Natural killer cell treated with Interleukin-12 subunit alpha and Interleukin-12 subunit beta and Interleukin-15 and Interleukin-18, amount 100 ng/mL, for 72 hours (primary cell): ENCODE measurements at places on chromosomes 7 and 10. TPM values are rescaled to one million over a fixed set of nuclear protein-coding genes. Genes with fewer than 3 reads are reported as not detected.
A peak's percentile ranks its signal among the peaks of the same experiment; 100 is the strongest.

DNA sequence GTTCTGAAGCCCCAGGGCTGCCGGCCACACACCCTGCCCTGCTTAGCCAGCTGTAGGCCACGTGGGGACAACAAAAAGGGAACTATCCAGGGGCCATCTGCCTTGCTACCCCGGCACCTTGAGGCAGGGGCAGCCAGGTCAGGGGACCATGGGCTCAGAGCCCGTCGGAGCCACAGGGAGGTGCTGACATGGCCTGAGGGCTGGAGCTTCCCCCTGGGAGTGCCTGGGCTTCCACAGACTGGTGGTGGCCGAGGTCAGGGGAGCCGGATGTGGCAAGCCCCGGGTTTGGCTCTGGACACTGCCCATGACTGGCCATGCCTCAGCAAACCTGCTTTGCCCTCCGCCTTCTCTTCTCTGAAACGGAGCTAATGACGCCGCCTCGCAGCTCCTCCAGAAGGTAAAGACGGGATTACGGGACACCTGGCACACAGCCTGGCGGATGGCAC, 178.5 kb downstream of the EBF3 start:
- DNase-seq: no peak

DNA sequence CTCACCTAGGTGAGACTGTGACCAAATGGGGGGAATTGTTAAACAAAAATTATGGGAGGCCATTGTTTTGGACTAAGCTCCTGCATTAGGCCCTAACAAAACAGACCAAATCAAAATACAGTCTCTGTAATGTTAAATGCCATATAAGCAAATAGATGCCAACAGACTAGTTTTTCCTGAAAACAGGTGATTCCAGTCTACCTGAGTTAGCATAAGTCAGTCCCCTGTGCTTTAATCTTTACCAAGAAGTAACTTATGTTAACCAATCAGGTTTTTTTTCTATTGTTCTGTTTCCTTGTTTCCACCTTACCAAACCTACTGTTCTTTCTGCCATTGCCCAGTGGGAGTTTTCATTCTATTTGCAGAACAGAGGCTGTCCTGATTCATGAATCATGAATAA, 48.0 kb downstream of the PDZD8 start:
- DNase-seq: no peak

GRCh38 chr10:104123397-104123796, 1.4 kb downstream of the SFR1 start:
- no peak for DNase-seq

DNA sequence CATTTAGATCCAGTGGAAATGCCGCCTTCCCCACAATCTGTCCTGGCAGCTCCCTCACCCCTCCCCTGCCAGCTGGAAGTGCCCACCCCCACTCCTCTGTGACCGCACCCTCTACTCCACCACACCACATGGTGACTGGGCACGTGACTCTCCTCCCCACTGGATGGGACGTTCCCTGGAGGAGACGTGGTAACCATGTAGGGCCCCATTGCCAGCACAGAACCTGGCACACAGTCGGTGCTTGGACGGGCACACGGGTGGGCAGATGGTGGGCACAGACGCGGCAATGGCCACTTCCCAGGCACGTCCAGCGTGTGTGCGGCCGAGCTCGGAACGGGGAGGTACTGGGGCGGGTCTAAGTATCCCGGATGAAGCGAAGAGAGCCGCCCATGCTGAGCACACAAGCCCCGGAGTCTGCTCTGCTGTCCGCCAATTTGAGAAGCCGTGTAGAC, 245.6 kb downstream of the MAD1L1 start:
- DNase-seq: peak; percentile 56

GRCh38 chr10:129411393-129411705, 55.7 kb upstream of the MGMT start:
- no peak for DNase-seq

PRKCQ gene
- total RNA-seq: 55.3 TPM

TECTB gene
- total RNA-seq: not detected

GRCh38 chr7:158648787-158649186, 55.8 kb downstream of the NCAPG2 start:
- DNase-seq: no peak

- DNase-seq: no peak
Measured at GRCh38 chr10:102230264-102230860, 4.3 kb downstream of the ELOVL3 start.

GJD4 gene
- not detected for total RNA-seq

GRCh38 chr10:46317370-46317769, 30.6 kb downstream of the ANTXRL start:
- DNase-seq: no peak

GRCh38 chr10:55786461-55787050, 574.5 kb downstream of the ZWINT start:
- no peak for DNase-seq

- no peak for DNase-seq
Measured at GRCh38 chr10:72597897-72598296, 28.0 kb downstream of the MICU1 start.

DNA sequence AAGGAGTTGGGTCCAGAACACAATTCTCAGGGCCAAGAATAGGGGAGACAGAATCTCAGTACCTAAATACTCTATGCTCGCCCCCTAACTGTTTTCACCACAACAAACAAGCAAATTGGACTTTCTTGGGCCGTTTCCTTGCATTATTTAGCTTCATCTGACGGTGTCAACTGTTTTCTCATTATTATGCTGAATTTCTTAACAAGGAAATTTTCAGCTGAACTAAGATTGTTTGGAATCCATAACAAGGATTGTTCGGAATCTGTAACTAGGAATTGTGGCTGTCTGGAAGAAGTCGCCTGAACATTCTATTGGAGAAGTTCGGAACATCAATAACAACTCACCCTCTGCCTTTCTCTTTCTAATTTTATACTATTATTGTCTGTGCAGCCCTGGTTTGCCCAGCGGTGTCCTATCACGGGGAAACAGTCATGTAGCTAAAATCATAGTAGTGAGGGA, 15.5 kb upstream of the DLX6 start:
- DNase-seq: no peak

DNA sequence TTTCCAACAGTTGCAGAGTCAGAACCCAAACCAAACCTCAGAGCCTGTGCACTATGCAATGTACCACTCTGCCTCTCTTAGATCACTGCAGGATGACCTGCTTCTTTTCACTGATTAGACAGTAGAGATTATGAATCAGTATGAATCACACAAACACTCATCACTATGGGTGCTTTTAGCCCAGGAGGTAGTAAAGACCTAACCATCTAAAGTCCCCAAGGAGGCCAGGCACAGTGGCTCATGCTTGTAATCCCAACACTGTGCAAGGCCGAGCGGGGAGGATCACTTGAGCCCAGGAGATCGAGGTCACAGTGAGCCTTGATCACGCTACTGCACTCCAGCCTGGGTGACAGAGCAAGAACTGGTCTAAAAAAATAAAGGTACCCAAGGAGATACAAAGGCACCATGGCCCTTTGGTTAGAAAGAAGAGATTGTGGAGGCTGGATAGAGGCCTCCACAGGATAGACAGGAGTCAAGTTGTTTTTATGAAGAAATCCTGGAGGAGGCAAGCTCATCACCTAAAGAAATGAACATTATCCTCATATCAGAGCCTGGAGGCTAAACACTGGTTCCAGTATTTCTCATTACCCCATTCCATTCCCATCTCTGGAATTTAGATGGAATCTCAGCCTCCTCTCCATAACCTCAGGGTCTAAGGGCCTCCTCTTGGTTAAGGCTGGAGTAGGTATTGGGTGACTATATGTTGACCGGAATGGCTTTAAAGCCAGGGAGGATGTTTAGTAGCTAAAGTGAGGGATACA, 12.9 kb downstream of the SEC31B start:
- DNase-seq: no peak

- DNase-seq: no peak
Measured at GRCh38 chr10:68074031-68074774, 880 bp downstream of the HERC4 start.

ITGB1 gene
- total RNA-seq: 119 TPM

DNA sequence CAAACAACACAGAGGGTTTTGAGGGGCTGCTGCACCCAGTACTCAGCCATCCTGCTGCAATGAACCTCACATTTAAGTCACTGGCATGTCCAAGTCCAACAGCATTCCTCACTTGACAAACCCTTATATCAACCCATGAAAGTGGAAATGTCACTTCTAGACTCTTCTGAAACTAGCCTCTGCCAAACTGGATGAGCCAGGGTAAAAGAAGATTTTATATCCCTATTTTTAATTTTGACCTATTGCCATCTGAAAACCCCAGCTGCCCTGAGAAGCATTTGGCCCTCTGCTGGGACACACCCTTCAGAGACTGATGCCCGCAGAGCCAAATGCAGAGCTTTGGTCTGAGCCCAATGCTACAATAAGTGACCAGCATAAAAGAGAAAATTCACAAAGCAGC, 201.1 kb downstream of the ANK3 start:
- DNase-seq: no peak

GRCh38 chr7:104296266-104296665, 32.1 kb upstream of the LHFPL3 start:
- no peak for DNase-seq

DNA sequence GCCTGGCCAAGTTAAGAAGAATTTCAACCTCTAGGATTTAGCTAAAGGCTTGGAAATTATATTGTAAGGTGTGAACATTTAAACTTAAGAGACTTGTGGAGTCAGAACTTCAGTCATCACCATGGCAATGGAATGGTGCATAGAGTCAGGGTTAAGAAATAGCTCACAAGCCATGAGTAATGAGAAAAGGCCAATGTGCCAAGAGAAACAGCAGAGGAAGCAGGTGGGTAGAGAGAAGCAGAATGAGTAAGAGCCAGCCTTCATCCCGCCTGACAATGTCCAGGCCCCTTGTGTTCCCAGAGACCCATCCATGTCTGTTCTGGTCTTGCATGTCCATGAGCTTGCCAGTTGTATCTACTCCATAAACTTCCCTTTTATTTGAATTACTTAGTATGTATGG, 62.6 kb upstream of the TBX20 start:
- no peak for DNase-seq

TWIST1 gene
- total RNA-seq: not detected

DNA sequence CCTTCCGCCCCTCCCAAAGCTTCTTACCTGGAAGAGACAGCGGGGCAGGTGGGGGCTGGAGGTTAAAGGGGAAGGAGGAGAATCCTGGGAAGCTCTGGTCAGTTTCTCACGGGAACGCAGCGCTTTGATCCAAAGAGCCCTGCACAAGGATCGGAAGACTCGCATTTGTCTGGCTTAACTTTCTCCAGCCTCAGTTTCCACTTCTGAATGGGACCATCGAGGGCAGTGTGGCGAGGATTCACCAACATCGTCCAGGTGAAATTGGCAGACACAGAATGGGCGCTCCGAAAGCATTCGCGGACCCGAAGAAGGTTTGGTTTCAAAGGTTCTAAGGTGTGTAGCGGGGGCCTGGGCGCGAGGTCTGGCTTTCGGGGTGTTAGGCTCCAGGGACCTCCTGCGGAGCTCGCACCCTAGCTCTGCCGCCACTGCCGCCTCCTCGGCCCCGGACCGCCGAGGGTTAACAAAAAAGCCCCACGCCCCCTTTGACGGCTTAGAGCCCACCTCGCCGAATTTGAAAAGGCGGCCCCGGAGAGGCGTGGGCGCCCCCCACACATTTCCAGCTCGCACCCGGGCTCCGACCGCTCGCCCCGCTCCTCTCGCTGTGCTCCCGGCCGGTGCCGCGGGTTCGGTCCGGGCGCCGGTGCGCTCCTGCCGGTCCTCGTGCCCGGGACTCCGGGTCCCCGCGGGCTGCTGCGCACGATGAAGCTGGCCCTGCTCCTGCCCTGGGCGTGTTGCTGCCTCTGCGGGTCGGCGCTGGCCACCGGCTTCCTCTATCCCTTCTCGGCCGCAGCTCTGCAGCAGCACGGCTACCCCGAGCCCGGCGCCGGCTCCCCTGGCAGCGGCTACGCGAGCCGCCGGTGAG, at the start of gene COL26A1:
TSS of gene COL26A1 (plus strand) at position 542 of the 862 bp plus-strand sequence. CDS start at position 700, 158 bp downstream.
- DNase-seq: no peak

DNA sequence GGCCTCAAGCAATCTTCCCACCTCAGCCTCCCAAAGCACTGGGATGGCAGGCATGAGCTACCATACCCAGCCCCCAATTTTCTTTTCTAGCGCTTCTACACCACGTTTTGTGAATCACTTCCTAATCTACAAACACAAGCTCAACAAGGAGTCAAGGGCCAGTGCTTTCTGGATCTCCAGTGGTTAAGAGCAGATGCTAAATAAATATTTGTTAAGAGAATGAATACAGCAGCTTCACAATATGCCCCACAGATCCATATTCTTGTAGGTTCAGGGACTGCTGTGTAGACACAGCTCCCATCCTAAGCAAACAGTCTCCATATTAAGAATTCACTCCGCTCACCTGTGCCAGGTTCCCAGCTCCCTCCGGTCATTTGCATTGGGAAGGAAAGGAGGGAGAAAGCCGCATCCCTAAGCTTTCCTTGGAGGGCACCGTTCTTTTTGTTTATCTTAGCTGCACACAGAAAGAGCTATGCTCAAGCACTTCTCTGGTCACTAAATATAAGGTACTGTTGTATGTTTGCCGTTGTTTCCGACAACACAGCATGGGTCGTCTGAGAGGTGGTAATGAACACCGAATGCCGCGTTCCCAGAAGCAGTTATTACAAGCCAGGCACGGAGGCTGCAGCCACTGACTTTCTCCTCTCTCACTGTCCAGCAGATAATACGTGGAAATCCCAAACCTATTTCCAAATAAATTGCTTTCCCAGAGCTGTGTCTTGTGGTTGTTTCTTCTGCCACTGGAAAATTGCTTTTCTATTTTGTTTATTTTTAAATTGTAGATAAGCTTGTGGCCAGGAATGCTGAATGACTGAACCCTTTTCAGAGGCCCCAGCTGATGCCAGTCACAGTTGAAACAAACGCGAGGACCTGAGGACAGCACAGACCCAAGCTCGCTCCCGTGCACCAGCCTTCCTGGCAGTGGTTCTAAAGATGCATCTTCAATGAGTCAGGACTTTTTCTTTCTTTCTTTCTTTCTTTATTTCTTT, 217.1 kb downstream of the PRPF18 start:
- no peak for DNase-seq

GRCh38 chr10:132396494-132397035, 435 bp upstream of the PWWP2B start:
- peak; percentile 81 for DNase-seq

GRCh38 chr10:52308251-52309031, 5.6 kb upstream of the DKK1 start:
- DNase-seq: no peak

- no peak for DNase-seq
Measured at GRCh38 chr7:156836443-156836842, 56.5 kb downstream of the LMBR1 start.

DNA sequence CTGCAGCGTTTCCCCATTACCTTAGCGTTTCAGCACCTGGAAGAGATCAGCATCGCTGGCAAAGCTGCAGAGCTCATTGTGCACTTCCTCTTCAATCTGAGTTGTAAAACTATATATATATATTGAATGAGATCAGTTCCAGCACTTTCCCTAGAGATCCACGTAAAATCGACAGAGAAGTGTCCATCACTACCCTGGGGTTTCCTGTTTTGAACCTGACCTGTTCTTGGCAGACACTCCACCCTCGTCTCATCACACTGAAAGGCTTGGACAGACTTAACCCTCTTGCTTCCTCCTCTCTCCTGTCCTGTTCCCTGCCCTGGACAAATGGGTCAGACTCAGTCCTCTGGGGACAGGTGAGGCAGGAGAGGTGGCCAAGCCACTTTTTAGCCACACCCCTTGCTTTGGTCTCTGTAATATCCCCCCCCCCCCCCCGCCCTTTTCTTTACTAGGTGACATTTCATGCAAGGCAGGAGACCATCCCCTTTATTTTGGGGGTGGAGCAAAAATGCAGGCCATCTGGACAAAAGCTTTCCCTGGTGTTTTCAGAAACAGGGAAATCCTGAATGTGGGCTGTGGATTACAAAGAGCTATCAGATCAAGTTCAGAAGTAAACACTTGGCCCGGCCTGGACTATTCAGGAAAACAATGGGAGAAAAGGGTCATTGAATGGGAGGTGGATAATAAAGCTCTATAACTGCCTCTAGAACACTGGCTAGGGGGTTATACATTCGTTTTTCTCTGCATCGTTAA, 83.7 kb upstream of the KDM7A start:
- no peak for DNase-seq

STAG3 gene
- total RNA-seq: 24.4 TPM
